ENCODE measurements at places on chromosomes 4 and X.

GRCh38 chrX:23820235-23820782, 37.3 kb downstream of the SAT1 start:
- no peak for DNase-seq

DNA sequence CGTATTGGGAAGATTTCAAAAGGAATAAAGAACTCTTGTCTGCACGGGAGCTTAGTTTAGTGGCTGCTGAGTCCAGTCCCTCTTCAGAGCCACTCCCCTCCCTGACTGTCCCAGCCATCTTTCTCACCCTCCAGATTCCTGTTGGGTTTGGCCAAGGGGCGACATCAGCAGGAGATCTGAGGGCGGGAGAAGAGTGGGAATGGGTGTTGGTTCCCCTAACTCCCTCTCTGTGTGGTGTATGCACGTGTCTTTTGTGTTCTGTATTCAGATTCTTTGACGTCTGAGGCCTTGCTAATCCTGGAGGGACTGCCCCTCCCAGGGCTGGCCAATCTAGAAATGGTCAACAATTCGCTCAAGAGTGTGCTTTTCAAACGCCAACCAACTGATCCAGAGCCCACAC, 37.4 kb downstream of the CYTL1 start:
- DNase-seq = no peak

DNA sequence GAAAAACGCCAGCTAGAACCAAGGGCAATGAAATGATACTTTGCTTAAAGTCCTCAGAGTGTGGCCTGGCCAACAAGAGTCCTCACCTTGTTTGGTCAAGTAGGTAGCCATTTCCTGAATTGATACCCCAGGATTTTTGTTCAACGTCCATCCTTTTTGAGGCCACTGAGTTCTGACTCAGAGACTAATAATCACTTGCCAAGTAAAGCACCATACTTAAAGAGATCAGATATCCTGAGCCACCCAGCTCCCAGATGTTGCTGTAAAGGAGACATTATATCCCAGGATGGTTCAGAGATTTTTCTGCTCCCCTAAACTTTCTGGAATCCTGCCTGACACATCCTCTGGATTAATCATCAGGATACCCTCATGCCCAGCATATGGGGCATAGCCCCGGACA, 190.9 kb downstream of the RAP1GDS1 start:
- no peak for DNase-seq

DNA sequence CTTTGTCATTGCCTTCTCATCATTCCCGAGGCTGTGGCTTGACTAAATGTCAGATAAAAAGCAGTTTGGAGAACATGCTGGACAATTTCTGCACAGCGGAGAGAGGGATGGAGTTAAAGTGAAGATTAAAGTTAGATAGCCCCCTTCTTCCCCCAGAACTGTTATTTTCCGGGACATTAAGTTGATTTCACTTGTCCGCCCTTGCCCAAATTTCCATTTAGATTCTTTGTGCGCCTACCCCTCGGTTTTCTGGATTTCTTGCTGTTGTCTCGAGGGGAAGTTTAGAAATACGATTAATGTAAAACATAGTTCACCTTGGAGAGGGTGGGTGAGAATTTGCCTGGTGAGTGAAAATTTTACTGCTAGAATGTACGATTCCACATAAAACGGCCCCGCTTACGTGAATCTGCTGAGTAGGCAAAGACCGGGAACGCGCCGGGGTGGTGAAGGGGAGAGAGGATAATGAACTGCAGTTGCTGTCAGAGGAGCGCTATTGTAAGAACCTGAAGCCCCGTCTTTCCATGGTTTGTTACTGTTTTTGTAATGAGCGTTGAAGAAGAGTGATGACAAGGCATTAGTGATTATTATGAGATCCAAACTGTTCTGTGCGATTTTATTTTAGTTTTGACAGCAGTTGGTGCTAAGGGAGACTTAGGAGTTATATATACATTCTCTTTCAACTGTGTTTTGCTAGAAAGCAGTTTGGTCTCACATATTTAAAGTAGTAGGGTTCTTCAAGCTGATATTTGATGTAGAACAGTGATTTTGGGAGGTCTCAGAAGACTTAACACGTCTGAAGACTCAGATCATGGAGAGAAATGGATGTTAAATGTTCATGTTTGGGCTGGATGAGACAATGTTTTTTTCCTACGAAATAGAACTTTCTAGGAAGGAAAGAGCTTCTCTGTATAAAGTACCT, 73.0 kb downstream of the AFF1 start:
- peak; percentile 38 for DNase-seq
